ENCODE measurements at places on chromosomes 5 and 9.

- DNase-seq = no peak
These were observed 13.1 kb upstream of the CMBL start for GRCh38 chr5:10320793-10321192.

- peak; percentile 51 for DNase-seq
These were observed 1026.8 kb downstream of the CDH18 start for GRCh38 chr5:18961234-18961633.

- DNase-seq = no peak
These were observed 6.1 kb downstream of the IL4 start for GRCh38 chr5:132679717-132680380.

DNA sequence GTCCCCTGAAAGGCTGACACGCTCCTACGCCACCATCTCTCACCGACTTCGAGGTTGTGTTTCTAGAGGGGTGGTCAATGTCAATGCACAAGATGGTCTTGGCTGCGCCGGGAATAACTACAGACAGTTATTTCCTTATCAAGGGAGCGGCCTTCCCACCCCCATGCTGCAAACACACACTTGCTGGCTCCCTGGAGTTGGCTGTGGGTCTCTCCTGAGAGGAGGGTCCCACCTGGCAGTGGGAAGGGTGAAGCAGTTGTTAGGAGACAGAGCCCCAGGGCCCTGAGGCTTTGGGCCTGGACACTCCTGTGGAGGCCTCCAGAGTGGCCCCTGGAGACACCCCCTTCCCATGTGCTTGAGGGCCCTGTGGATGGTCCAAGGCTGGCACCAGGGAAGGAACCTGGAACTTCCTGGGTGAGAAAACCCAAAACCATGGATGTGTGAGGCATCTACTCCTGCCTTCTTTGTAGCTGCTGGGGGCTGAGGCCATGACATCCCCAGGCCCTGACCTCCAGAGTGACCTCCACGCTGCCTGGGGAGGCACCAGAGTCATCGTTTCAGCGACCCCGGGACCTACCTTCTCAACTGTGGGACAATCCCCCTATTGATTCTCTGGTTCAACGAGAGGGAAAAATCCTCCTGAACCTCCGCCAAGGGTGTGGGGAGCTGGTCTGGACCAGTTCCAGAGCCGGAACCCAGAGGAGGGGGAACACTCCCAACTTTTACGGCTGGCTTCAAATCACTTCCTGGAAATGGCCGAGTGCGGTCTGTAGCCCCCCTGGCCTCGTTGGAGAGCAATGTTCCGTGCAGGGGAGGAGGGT is 101.1 kb upstream of the COL5A1 start:
- DNase-seq = no peak

DNA sequence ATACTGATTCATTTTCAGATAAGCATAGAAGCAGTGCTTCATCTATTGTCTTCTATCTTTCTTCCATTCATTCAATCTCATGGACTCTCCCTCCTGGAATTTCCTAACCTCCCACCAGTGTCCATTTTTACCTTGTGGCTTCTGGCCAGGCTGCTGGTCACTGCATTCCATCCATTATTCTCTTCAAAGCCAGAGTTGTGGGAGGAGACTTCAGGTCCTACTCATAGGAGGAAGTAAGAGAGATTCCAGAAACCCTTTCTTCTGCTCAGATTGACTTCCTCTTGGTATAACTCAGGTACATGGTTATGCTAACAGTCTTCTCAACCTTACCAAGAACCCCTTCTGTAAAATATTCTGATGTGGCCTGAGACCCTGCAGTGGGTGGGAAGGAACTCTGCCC is 153.3 kb upstream of the SLC12A2 start:
- DNase-seq = no peak

DNA sequence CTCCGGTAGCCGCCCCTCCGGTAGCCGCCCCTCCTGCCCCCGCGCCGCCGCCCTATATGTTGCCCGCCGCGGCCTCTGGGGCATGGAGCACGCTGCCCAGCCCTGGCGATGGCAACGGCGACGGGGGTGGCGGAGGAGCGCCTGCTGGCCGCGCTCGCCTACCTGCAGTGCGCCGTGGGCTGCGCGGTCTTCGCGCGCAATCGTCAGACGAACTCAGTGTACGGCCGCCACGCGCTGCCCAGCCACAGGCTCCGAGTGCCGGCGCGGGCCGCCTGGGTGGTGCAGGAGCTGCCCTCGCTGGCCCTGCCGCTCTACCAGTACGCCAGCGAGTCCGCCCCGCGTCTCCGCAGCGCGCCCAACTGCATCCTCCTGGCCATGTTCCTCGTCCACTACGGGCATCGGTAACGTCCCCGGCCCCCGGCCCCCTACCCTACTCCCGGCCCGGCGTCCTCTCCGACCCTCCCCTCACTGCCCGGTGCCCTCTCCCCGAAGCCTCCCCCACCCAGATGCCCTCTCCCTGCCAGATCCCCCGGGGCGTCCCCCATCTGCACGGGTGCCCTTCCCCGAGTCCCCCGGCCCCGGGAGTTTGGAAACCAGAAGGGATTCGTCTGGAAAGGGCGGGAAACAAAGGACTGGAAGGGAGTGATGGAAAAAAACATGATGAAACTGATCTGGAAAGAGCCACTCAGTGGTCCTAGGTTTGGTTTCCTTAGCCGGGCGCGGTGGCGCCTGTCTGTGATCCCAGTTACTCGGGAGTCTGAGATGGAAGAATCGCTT is 417 bp downstream of the SRD5A1 start:
- peak; percentile 7 for DNase-seq

Measured in NCI-H1694 treated with DMSO at 0.1 percent for 48 hours (cell line).